ENCODE measurements at places on chromosomes 11 and 22.

- DNase-seq, result no peak
Observed at GRCh38 chr11:79182794-79183193, 258.0 kb downstream of the TENM4 start.

- DNase-seq, result no peak
Observed at GRCh38 chr11:5514841-5515240, 1.7 kb downstream of the UBQLNL start.

GRCh38 chr11:65427691-65428577 lies 5.3 kb downstream of the NEAT1 start:
- DNase-seq, result peak; percentile 62

GRCh38 chr11:94546886-94547285 lies 3.2 kb downstream of the FUT4 start:
- DNase-seq, result no peak

DNA sequence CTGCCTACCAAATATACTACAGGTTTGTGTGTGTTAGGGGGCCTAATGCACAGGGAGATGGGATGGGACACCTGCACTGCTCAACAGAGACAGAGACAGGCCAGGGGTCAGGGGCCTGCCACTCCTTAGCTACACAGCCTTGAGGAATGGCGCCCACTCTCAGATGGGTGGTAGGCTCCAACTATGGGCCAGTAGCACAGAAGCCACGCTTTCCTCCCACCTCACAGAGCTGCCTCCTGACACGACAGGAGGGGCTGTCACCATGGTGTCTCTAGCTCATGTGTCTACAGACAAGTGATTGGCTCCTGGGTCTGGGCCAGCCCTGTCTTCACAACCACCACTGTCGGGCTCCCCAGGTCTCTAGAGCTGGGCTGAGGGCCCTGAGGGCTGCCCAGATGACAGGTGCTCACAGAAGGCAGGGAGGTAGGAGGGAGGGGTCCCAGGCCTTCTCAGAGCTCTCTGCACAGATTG lies 81.8 kb downstream of the DGCR2 start:
- DNase-seq, result no peak

GRCh38 chr11:37203006-37203405 lies 605.0 kb upstream of the RAG2 start:
- DNase-seq, result no peak

DNA sequence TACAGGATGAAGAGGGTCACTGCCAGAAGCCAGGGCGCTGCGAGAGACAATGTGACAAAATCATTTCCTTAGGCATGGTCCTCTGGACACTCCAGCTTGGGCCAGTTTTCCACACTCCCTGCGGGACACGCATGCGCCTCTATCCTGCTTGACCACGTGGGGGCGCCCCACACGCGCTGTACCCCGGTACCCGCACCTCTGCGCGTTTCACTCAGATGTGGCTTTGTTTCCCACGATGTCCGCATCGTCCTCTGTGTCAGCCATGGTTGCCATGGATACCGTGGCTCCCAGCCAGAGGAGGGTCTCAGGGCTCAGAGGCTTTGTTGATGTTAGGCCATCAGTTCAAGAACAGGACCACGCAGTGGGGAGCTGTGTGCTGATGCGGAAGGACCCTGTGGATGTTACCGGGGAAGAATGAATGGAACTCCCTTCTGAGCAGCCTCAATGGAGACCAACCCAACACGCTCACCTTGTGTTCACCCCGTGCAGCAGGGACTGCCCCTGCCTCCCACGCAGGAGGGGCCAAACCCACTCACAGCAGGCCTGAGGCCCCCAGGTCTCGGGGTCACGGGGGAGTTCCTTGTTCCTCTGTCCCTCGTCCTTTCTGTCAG lies 101.1 kb upstream of the SLC22A12 start:
- peak; percentile 85 for DNase-seq

- no peak for DNase-seq
Observed at GRCh38 chr22:46972901-46973831, 210.7 kb downstream of the TBC1D22A start.

DNA sequence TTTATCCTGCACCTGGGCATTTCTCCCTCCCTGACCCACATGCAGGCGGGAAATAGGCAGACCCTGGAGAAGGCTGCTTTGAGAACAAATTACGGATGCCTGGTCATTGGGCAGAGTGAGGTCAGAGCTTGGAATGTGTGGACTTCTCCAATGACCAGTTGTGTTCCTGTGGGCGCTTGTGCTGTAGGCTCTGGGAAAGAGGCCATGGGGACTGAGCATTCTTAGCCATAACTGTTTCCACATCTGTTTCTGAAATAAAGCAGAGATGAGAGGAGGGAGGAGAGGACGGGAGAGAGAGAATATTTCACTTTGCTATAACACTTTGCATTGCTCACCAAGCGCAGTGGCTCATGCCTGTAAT lies 11.2 kb upstream of the TMEM184B start:
- no peak for DNase-seq

GRCh38 chr11:62865635-62866034 lies 15.1 kb upstream of the SLC3A2 start:
- DNase-seq, result no peak

Data from upper lobe of left lung (tissue), 6 donors.